ENCODE measurements at places on chromosomes 12 and 14.

DNA sequence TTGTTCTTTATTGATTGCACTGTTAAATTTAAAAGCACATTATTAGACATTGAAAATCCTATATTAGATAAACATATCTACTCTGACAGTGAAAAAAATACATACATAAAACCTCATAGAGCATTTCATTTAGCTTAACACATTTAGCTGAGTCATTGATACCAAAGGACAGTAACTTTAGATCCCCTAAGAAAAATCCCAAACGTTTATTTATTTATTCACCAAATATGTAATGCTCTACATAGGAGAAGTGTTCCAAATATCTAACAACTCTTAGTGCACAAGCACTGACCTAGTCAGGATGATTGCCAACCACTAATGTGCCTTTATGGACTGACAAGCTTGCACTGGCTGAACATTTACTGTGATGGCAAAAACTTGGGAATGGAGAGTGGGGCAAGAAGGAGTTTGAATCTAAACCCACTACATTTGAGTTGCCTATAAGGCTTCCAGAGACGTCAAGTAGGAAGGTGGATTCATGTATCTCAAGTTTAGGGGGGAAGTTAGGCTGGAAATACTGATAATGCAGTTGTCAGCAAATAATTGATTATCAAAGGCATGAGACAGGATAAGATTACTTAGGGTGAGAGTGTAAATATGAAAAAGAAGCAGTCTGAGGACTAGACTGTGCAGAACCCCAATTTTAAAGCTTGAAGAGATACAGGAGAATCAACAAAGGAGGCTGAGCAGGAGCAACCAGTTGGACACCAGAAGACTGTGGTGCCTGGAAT lies 156.4 kb downstream of the PLCZ1 start:
- DNase-seq: no peak

- DNase-seq: no peak
Observed at GRCh38 chr14:34170882-34171281, 220.0 kb upstream of the EGLN3 start.

GRCh38 chr14:76779221-76780057 lies 18.2 kb downstream of the VASH1 start:
- DNase-seq: no peak

DNA sequence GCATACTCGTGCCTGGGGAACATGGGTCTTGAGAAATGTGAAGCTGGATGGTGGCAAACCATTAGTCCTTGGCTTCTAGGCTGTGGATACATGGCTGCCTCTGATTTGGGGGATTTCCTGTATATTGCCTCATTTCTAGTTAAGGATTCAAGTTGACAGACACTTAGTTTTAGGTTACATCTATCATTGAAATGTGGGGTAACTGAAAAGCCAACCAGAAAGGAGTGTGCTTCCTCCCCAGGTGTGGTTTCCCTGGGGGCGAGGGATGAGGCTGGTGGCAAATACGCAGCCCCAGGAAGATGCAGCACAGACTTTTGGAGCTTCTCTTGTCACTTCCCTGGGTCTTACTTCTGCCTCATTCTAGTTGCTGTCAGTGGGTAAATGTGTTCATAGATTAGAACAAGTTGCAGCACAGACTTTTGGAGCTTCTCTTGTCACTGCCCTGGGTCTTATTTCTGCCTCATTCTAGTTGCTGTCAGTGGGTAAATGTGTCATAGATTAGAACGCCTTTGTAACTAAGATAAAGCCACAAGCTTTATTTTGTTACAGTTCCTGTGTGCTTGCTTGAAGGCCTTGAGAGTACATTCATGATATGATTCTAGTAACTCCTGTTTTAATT lies 85.1 kb downstream of the BORCS5 start:
- DNase-seq: no peak

GRCh38 chr14:99884834-99885648 lies 91.8 kb downstream of the EML1 start:
- DNase-seq: no peak

DNA sequence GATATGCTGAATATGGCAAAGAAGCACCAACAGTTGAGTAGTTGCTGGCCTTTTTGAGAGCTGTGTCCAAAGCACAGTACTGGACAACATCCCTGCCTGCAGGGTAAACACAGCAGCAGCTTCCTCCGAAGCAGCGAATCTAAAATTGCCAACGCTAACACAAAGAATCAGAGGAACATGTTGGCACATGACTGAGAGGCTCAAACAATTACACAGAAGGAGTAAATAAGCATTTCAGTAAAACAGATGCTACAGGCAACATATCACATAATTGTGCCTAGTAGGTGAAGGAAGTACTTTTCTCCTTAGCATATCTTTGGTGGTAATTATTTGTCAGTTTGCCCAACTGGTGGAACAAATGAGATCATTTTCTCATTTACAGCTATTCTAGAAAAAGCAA lies 52.1 kb downstream of the KICS2 start:
- no peak for DNase-seq

GRCh38 chr12:48028541-48029431 lies 24.5 kb upstream of the COL2A1 start:
- DNase-seq: no peak

DNA sequence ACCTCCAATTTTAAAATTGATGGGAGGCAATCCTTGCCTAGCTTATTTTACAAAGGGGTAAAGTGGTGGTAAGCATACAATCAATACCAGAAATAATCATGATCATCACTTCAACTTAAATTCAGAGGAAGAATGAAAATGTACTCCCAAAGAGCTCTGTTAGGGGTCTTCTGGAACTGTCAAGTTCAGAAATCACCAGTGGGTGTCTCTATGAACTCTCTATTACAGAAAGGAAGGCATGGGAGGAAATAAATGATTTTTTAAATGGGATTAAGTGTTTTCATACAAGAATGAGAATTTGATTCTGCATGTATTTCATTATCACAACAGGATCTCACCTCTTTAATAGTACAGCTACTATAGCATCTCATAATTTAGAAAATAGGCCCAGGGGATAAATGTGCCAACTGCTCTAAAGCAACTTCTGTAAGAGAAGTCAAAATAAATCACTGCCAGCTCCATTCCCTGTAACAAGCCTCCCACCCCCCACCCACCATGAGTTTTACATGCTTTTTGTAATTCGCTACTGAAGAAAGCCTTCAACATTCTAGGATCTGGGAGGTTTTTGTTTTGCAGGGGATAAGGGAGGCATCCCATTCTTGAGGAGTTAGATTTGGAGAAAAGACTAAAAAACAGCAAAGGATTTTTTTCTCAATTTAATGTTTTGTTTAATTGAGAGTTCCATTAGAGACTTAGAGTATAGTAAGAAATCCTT lies 9.7 kb downstream of the DCP1B start:
- no peak for DNase-seq

- no peak for DNase-seq
Observed at GRCh38 chr12:104472748-104473147, 16.0 kb downstream of the CHST11 start.

DNA sequence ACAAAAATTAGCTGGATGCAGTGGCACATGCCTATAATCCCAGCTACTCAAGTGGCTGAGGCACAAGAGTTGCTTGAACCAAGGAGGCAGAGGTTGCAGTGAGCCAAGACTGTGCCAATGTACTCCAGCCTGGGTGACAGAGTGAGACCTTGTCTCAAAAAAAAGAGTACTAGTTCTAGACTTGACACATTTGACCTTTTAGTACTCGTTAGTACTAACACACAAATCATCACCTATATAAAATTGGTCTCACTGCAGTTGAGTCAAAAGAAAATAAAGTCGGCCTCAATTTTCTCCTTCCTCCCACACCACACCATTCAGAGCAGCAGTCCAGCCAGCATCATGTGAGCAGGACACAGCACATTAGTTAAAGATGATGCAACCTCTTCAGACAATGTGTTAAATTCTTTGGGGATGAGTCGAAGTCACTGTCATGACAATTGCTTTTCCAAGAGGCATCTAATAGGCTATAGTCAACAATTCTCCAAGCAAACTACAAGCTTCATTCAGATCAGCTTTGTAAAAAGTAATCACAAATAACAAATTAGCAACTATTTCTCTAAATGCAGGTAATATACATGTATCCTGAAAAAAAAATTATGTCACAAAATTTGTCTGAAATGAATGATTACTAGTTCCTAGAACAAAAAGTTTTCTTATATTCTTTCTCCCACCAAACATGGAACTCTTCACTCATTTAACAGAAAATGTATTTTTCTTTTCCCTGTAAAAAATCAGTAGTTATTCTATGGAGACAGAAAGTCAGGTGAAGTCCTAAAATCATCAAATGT lies 55.6 kb downstream of the CLIP1 start:
- DNase-seq: no peak

DNA sequence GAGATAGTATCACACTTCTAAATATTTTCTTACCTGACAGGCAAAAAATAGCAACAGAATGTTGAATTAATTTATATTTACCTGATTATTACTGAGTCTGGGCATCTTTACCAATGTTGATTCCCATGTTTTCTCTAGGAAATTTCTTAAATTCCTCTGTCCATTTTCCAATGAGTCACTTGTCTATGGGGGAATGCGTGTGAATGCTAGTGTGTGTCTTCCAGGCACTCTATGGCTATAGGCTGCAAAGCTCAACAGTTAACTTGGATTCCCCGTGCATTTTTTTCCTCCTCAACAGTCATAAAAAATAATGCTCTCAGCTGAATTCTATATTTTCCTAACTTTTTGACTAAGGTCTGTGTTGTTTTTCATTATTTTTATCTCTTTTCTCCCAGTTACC lies 1385.8 kb upstream of the FLRT2 start:
- DNase-seq: no peak

GRCh38 chr12:14681625-14682024 lies 14.8 kb downstream of the GUCY2C start:
- DNase-seq: no peak

DNA sequence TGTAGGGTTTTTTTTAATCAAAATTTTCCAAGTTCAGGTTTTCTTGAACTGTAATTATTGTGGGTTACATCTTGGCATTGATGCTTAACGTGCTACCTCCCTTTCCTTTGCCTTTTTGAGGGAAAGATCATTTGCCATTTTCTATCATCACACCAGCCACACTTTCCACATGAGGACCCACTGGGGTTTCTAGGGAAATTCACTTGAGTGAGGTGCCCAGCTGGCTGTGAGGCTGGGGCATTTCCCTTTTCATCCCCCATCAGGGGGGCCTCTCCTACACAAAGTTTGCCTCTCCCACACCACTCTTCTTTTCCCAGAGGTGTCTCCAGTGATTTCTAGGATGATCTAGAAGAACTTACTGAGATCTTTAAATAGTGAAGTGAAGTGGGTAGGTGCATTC lies 335.7 kb downstream of the BMP4 start:
- DNase-seq: no peak

DNA sequence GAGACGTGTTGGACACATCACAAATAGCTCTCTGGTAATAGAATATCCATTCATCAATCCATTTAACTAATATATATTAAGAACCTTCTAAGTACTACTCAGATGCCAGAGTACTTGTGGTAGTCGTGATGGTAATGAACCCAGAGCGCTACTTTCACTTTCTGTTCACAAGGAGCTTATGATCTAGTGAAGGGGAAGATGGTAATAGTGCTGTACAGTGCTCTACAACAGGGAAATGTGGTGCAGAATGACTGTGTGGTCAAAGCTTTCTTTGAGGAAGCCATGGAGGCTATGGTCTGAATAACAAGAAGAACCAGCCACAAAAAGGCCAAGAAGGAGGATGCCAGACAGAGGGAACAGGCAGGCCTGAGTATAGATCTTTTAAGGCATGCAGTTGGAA lies 212.0 kb downstream of the PTPRO start:
- DNase-seq: no peak

- no peak for DNase-seq
Observed at GRCh38 chr14:54550514-54550913, 16.4 kb upstream of the SAMD4A start.

DNA sequence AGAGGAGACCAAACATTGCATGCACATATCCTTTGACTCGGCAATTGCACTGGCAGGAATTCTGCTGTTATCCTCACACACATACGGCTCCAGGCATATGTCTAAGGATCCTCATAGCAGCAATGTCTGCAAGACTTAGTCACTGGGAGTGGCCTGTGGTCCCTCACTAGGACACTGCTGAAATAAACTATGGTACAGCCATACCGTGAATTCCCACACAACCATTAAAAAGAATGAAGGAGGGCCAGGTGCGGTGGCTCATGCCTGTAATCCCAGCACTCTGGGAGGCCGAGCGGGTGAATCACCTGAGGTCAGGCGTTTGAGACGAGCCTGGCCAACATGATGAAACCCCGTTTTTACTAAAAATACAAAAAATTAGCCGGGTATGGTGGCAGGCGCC lies 105.1 kb downstream of the ZFP36L1 start:
- no peak for DNase-seq

GRCh38 chr12:51886021-51886710 lies 1.7 kb upstream of the ANKRD33 start:
- DNase-seq: no peak

GRCh38 chr12:128856035-128856790 lies 2.9 kb downstream of the GLT1D1 start:
- DNase-seq: no peak

- no peak for DNase-seq
Observed at GRCh38 chr12:68998041-68998440, 65.1 kb upstream of the CPM start.

- DNase-seq: no peak
Observed at GRCh38 chr14:96581026-96581425, 78.8 kb downstream of the PAPOLA start.

DNA sequence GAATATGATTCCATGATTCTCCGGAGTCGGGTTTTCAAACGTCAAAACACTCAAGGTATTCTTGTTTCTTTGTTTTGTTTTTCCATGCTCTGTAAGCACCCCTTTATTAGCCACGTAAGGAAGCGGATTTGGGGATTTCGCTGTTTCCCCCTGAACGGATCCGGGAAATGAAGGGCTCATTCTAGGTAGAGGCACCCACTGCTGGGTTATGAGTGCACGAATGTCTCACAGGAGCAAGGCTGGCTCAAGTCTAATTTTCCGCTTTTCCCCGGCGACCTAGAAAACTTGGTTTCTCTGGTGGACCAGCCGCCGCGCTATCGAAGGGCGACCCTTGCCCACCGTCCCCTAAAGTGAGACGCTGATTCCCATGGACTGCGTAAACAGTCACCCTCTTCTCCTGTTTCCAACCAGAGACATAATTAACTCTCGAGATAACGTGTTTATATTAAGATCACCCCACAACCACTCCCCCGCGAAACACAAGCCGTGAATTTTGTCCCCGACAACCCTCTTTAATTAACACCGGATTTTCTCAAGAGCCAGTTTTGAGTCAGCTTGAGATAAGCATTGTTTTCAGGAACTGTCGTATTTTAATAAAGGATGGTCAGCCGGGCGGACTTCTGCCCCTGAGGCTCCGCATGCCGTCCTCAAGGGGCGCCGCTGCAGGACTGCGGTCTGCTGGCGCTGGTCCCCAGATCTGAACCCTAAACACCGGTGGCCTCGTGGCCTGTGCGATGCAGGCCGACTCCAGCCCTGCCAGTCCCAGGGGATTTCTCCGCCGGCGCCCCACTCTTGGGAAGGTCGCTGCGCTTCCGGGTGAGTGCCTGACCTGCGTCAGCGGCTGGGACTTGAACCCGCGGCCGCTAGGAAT lies 515 bp upstream of the ABCC9 start:
- DNase-seq: no peak

DNA sequence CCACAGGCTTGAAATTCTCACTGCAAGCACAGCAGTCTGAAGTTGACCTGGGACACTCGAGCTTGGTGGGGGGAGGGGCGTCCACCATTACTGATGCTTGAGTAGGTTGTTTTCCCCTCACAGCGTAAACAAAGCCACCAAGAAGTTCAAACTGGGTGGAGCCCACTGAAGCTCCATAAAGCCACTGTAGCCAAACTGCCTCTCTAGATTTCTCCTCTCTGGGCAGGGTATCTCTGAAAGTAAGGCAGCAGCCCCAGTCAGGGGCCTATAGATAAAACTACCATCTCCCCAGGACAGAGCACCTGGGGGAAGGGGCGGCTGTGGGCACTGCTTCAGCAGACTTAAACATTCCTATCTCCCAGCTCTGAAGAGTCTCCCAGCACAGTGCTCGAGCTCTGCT lies 31.7 kb upstream of the ST8SIA1 start:
- DNase-seq: no peak
